Stimulated activated CD8-positive, alpha-beta memory T cell treated with anti-CD3 and anti-CD28 coated beads, Interleukin-7, amount 100 ng/mL, for 24 hours (primary cell): ENCODE measurements at places on chromosomes 4 and X.

DNA sequence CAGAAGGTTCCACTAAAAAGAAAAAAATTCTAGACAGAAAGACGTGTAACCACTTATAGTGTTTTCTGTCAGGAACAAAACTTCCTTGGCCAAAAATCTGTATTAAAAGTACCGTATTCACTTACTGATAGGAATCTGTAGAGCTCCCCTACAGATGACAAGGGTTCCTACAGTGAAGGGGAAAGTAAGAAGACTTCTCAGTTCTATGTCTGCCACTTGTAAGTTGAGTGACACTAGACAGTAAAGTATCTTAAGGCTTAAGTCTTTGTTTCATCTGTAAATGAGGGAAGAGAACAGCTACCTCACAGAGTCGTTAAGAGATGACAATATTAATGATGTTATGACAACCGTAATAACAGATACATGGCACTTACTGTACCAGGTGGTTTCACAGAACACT is 3.3 kb downstream of the COQ2 start:
- DNase-seq, result no peak

- DNase-seq, result no peak
Observed at GRCh38 chrX:23896981-23897380, 10.8 kb downstream of the APOO start.

- no peak for DNase-seq
Observed at GRCh38 chr4:22596409-22596808, 80.5 kb upstream of the ADGRA3 start.

GRCh38 chr4:26851129-26851528 is 9.5 kb upstream of the STIM2 start:
- DNase-seq, result no peak

DNA sequence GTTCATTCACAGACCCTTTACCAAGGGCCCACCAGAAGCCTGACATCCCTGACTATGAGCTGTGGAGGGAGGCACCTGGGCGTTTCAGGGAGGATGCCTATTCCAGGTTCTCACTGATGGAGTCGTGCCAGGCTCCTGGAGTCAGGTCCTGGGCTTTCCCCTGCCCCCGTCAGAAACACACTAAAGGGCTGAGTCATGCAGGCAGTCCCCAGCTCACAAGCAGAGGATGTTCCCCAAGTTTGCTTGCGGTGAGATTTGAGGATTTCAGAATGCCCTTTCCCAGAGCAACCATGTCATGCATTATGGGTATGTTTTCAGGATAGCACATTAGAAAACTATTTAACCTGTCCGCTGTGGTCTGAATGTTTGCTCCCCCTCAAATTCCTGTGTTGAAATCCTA is 45.2 kb downstream of the FHDC1 start:
- DNase-seq, result no peak

DNA sequence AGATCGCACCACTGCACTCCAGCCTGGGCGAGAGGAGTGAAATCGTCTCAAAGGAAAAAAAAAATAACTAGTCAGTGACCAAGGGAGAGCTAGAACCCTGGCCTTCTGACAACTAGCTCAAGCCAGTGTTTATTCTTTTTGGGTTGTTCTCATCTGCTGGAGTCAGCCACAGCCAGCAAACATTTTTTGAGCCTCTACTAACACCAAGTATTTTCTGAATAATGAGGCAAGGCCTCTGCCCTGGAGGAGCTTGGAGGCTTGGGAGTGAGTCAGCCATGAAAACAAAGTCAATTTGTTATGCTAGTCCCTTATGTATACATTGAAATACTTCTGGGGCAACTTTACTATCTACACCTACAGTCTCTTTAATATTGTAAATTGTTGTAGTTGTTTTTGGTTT is 46.5 kb downstream of the TMA16 start:
- no peak for DNase-seq

DNA sequence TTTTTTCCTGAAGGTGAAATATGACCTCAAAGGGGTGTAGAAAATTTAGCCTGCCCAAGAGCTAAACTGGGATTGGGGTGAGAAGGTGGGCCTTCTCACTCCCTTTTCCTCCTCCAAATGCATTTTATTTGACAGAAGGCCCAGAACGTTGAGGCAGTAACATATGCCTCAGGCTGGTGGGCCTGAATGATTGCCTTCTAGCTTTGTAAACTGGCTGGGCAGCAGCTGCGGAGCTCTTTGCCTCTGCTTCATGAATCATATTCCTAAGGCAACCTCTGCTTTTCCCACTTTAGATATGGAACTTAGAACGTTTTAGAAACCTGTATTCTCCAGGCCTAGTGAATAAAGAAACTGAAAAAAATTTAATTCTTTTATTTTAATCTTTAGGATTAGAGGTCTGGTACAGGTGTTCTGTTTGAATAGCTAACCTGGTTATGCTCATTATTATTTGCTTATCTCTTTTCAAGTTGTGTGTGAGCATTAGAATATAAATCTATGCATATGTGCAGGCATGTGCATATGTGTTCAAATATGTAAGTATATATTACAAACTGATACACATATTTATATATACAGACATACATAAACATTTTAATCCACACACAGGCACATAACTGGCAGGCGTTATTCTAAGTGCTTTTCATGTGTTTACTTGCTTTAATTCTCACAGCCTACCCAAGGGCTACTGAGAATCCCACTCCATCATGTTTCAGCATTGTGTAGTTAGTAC is 11.5 kb downstream of the PRDM8 start:
- DNase-seq, result no peak

GRCh38 chr4:160257318-160257717 is 1154.4 kb downstream of the RAPGEF2 start:
- no peak for DNase-seq
